ENCODE measurements at places on chromosomes 1 and 21.

GRCh38 chr1:37845049-37845646 lies 14.2 kb downstream of the MTF1 start:
- DNase-seq: no peak

GRCh38 chr1:39671433-39671792 lies 494 bp downstream of the NT5C1A start:
- DNase-seq: no peak

DNA sequence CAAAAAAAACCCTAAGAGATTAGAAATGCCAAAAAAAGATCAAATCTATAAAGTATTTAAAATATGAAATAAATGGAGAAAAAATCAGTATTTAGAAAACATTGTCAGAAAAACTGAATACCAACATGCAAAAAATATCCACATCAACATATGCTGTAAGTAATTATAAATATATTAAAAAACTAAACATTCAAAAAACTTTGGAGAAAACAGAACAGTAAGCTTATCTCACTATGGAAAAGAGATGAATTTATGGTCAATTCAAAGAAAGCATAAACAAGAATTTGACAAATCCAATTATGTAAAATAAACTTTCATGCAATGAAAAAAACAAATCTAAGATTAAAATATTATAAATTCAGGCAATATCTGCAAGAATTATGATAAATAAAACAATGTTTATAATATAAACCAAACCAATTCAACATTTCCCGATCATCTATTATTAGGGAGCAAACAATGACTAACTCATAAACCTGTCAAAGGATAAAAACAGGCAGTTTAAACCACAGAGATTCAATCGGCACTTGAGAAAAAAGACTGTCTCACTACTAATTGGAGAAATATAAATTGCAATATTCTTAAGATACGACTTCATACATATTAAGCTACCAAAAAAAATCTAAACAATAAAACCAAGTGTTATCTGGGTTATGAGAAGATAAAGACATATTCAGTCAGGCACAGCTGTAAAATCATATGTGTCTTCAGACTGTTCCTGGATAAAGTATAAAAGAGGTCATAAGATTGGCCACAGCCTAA lies 21.8 kb downstream of the EYA3 start:
- no peak for DNase-seq

GRCh38 chr1:226738995-226739695 lies at the start of gene ITPKB:
TSS of gene ITPKB (minus strand) at chr1:226739282. CDS start at chr1:226737458, 1,824 bp downstream.
- peak; percentile 75 for DNase-seq

DNA sequence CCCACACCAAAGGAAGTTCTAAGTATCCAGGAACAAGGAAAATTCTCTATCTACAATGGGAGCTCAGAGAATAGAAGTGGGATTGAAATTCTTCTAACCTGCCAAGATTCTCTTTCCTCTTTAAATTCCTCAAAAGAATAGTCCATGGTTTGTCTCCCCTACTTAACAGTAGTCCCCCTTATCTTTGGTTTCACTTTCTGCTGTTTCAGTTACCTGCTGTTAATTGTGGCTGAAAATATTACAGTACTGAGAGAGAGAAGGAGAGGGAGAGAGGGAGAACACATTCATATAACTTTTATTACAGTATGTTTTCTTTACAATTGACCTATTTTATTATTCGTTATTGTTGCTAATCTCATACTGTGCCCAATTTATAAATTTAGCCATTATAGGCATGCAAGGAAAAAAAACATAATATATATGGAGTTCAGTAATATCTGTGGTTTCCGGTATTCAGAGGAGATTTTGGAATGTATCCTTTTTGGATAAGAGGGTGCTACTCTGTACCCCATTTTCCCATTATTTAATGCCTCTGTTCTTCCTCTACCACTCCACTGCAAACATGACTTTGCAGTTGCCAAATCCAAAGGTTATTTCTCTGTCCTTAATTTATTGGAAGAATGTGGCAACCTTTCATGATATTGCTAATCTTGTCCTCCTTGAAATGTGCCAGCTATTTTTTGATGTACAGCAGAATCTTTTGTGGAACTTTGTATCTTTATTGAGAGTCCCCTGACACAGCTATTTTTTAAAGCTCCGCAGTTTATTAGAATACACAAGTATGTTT lies 68.0 kb downstream of the USP25 start:
- DNase-seq: no peak

- DNase-seq: no peak
These were observed 37.7 kb upstream of the BCL10 start for GRCh38 chr1:85313888-85314696.

DNA sequence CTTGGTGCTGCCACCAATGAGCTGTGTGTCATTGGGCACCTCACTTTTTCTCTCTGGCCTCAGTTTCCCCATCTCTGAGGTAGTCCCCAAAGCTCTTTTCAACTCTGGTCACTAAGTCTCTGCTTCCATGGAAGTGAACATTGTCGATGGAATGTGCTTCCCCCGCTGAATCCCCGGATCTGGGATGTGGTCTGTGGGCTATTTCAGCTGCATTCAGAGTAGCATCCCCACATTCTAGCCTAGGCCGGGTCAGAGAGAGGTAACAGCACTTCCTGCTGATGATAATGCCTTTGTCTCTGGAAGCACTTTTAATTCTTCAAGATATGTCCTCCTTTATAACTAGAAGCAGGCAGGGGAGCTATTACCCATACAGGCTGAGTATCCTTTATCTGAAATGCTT lies 29.8 kb downstream of the RASSF5 start:
- no peak for DNase-seq

DNA sequence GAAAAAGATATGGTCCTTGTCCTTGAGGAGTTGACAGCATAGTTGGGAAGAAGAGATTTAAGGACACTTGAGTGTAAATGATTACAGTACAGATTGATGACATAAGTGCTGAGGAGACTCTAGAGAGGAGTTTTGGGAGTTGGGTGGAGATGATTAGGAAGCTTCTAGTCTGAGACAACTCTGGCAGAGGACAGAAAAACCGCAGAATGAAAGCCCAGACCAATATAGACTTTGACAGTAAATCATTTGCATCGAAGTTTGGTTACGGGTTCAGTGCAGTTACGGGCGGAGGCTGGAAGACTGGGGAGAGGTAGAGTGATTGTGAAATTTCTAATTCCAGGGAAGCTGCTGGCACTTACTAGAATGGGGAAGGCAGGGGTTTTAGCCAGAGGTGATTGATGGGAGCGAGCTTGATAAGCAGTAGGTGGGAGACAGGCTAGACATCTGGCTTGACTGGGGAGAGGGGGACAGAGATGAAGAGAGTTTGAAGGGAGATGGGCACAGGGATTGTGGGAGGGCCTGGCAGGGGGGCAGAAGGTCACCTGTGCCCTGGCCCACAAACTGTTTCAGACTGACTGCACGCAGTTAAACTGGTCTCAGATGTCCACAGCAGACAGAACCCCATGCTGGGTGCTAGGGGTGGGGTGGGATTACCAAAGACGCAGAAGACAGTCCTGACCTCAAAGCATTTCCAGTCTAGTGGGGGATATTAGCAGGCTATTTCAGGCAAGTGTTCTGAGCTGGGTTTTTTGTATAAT lies 20.1 kb downstream of the SH2D2A start:
- DNase-seq: no peak

GRCh38 chr1:47684964-47685762 lies 247.3 kb downstream of the FOXD2 start:
- no peak for DNase-seq

DNA sequence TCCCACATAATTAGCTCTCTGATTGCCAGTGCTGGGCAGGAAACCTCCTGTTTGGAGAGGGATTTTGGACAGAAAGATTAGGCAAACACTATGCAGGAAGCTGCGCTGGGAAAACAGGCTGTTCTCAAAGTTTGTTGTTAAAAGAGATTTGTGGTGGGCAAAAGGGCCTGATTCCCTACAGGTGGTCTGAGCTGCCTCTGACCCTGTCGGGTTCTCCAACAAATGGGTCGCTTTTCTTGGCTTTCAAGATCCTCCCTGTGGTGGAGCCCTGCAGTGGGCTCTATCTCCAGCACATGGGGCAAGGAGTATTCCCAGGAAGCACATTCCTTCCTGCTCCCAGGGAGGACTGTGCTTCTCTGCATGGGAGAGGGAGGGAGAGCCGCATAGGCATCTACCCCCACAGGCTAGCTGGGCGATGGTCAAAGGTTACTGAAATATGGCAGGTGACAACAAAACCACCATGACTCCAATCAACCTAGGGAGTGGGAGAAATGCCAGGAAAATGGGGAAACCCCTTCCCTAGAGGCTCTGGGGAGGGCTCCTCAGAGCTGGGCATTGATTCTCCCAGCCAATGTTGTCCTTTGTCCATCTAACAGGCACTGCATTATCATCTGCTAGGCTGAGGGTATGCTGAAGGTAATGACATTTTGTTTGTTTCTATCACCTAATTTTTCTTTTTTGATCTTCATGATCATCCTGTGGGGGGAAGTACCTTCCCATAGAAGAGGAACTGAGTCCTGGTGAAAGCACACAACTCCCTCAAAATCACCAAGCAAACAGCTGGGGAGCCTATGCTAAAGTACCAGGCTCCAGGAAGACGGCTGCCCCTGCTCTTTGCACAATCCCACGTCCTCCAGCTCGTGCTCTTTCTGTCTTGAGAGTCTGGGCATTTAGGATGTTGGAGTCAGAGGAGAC lies 85.3 kb downstream of the PLXNA2 start:
- DNase-seq: peak; percentile 42

- no peak for DNase-seq
These were observed 3.8 kb downstream of the GJB3 start for GRCh38 chr1:34784751-34785221.

- no peak for DNase-seq
These were observed 19.6 kb upstream of the METTL18 start for GRCh38 chr1:169814265-169814664.

DNA sequence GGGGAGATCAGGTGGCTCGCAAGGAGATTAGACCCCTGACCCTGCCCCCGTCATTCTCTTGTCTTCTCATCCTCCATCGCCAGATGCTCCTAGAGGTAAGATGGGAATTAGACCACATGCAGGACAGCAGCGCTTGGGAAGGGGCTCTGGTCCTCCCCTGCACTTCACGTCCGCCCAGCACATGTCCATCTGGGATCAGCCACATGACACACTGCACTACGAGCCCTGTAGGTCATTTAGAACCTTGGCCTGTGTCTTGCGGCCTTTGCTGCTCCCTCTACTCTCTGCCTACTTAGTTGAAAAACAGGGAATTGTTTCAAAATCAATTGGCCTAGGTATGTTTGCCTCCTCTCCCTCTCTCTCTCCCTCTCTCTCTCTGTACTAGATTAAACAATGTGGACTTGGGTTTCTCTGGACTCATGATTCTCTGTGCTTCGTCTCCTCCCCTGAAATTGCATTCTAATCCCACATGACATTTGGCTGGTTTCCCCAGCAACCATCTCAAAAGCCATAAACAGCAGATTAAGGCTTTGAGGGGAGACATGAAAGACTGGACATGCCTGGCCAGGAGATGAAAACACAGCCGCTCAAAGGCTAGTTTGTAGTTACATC lies 3.8 kb upstream of the NCMAP start:
- no peak for DNase-seq

GRCh38 chr1:228957535-228957934 lies 222.3 kb downstream of the RHOU start:
- DNase-seq: no peak

DNA sequence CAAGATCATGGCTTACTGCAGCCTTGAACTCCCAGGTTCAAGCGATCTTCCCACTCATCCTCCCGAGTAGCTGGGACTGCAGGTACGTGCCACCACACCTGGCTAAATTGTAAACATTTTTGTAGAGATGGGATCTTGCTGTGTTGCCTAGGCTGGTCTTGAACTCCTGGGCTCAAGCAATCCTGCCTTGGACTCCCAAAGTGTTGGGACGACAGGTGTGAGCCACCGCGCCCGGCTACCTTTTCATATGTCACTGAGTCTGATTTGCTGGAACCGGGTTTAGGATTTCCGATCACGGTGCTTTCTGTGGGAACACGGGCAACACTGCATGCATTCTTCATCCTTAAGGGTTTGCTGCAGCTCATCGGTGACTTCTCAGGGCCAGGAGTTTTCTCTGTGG lies 32.2 kb upstream of the PCBP3 start:
- DNase-seq: no peak

DNA sequence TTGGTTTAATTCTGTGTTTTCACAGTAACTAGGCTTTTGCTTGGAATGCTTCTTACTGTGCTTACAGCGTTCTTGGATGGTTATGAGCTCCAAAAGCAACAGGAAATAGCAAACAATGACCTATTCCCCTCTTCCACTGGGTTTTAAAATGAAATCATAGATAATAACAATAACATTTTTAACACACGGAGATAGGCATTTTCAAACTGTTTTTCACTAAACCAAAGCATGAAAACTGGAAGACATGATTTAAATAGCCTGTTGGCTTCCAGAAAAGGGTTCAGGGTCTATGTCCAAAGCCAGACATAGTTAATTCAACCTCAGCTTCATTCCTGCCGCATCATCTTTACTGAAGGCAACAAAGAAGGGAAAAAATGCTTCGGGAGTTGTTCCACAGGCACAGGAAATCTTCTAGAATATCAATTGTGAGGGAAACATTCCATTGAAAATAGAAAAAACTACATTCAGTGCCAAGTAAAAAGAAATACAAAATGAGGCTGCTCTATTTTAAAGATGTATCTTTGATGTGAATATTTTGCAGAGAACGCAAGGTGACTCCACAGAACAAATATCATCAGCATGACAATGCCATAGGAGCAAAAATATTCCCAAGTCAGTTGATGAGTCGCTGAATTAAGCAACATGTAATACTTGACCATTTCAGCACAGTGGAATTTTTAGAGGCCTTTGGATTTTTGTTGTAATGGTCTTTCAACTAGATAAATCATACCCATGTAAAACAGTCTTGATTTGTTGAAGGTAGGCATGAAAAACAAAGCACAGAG lies 80.7 kb downstream of the NID1 start:
- no peak for DNase-seq

- DNase-seq: no peak
These were observed 7.6 kb upstream of the ARHGEF10L start for GRCh38 chr1:17531682-17532487.

DNA sequence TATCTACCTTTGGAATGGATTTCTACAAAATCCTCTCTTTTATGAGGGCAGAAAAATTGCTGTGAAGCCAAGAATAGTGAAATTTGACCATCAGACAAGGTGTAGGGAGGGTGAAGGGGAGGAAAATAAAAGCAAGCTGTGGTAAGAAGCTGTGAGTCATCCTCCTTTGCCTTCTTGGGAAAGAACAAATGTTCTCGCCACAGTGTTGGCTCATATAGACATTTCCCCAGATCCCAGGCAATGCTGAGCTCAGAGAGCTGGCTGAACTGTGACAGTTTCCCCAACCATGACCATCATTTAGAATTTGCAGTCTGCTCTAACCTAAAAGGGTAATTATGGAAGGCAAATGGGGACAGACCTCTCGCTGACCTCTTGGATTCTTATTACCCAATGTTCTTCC lies 235.4 kb downstream of the PBX1 start:
- DNase-seq: peak; percentile 25

DNA sequence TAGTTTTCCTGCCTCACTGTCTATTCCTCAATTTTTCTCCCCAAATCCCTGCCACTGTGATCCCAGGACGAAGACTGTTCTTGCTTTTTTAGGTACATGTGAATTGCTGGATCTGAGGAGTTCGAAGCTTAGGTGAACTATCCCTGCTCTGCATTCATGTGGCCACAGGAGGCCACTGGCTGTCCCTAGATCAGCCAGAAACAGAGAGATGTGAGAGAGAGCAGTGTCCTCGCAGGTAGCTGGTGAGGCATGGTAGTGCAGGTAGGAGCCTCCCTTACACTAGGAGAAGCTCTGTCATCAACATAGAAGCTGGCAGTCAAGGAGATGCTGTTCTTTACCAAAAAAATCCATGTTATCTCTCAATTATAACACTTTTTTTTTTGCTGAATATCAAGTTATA lies 71.5 kb downstream of the USP24 start:
- DNase-seq: no peak

- no peak for DNase-seq
These were observed 56.7 kb downstream of the ARHGEF10L start for GRCh38 chr1:17596186-17596585.

GRCh38 chr1:108811611-108812010 lies 45.3 kb downstream of the AKNAD1 start:
- no peak for DNase-seq

All from suppressor macrophage (primary cell).